Iris pigment epithelial cell (primary cell): ENCODE measurements at places on chromosomes 1 and 21.
A peak's percentile ranks its signal among the peaks of the same experiment; 100 is the strongest.

DNA sequence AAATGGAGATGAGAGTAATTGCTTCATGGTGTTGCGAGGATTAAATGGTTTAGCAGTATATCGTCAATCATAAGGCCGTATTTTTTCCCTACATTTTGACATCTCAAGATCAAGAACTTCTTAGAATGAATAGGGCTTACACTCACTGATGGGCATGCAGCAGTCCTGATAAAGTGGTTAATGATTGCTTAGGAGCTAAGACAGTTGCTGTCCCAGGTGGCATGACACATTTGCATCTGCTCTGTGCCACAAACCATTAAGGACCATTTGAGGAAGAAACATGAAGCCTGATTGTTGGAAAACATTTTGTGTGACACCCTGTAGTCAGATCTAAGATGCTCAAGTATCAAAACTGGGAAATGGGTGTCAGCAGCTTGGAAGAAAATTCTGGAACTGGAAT, 81.0 kb upstream of the SGIP1 start:
- DNase-seq, result no peak

GRCh38 chr1:161098210-161099068, at the start of gene KLHDC9:
Gene KLHDC9 (plus strand): TSS chr1:161098361. CDS start chr1:161098536, 175 bp downstream.
- DNase-seq, result peak; percentile 76

DNA sequence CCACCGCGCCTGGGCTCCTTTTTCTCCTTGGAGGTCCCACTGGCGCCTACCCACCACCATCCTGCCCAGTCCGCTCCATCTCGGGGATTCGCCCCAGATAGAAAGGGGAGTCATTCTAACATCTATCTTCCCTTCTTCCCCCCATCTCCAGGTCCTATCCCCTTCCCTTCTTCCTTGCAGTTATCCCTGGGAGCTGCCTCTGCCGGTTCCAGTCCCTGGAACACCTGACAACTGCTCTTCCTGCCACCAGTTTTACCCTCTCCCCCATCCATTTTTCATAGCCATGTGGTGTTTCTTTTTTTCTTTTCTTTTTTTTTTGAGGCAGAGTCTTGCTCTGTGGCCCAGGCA, 12.0 kb upstream of the COL16A1 start:
- DNase-seq, result no peak

DNA sequence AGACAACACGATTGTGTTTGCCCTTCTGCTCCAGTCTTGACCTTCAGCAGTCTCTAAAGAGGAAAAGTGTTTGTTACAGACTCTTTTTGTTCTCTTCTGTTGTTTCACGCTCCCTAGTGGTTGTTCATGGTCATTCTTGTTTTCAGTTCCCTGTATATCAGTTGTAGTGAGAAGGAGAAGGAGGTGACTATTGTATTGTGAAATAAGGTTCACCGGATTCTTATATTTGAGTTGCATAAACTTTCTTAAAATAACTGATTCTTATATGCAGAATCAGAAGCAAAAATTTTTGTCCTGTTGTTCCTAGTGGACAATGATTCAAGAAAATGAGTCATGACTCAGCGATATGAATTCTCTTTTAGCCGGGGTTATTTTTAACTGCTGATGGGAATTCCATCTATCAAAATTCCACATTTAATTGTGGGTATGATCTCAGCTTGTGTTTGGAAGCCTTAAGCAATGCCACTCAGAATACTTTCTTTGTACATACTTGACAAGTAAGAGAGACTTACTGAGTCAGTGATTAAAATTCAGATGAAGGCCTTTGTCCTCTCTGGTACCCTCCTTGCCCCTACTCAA, 152.2 kb downstream of the CLEC20A start:
- DNase-seq, result peak; percentile 93

DNA sequence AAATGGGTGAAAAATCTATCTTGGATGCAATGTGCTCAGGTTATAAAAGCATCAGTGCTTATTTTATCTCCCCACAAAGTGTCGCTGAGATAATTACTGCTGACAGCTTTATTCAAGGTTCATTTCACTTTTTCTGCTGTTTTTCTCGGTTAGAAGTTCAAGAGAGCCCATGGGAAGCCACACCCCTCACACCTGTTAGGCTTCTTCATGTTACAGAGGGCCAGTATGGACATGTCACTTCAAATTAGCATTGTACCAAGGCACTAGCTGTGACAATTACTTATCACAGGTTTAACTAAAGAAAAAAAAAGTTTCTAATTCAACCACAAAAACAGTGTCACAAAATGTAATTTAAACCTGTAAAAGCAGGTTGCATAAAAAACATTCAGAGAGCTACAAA, 187.3 kb upstream of the DMRTA2 start:
- no peak for DNase-seq

- no peak for DNase-seq
Measured at GRCh38 chr1:16158025-16158424, 2.2 kb upstream of the EPHA2 start.

GRCh38 chr1:165633614-165634013, 2.6 kb downstream of the MGST3 start:
- no peak for DNase-seq

GRCh38 chr1:239293350-239294110, 92.8 kb upstream of the CHRM3 start:
- DNase-seq, result no peak

DNA sequence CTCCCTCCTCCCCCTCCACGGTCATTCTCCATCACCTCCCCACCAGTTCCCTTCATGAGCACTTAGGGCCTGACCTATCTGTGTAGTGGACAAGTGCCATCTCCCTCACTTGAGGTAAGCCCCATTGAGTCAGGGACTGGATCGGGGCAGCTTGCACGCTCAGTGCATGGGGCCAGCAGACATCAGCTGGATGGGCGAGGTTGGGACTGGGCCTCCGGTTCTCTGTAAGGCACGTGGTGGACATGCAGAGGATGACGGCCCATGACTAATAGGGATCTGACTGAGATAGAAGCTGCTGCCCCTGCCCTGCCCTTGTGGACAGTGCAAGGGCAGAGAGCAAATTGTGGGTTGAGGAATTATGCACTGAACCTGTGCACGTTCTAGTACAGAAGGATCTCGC, 120.4 kb upstream of the C1orf174 start:
- DNase-seq, result no peak

DNA sequence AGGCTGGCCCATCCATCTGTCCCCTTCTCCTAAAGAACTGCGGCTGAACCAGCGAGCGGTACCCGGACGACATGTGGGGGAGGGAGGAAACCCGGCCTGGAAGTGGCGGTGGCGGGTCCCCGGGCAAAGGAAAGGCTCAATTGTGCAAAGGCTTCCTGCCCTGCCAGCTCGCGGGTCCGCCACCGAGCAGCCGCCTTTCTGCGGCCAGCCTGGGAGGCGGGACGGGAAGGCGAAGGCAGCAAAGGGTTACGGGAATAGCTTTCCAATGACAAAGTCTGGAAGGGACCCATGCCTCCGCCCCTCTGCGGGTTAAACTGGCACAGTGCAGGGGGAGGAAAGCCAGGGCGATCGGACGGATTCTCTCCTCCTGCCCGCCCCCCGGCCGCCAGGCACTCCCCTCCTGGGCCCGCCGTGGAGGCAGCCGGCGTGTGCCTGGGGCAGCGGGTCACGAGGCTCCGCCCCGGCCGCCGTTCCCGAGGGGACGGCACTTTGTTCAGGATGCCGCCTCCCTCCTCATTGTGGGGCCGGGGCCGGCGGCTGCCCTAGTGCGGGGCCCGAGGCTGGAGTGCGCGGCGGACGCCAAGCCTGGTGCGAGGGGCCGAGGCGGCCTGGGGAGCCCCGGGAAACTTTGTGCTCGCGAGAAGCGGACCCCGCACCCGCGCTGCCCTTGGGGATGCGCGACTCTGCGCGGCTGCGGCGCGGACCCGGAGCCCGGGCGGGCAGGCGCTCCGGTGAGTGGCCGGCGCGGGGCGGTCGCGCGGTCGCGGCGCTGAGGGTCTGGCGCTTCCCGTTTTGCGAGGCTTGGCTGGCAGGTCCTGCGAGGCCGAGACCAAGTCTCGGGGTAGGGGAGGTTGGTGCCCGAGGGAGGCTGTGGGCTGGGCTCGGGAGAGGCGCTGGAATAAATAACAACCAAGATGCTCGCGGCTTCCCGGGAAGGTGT, at the start of gene NAV1:
Gene NAV1 (plus strand): TSS at position 516 of the 940 bp plus-strand sequence. CDS start 83,758 bp downstream, outside the sequence.
- peak; percentile 49 for DNase-seq

GRCh38 chr1:15902882-15903281, 55.4 kb downstream of the SPEN start:
- peak; percentile 91 for DNase-seq

GRCh38 chr1:20728371-20729154, 3.9 kb downstream of the SH2D5 start:
- DNase-seq, result no peak

- DNase-seq, result no peak
Measured at GRCh38 chr1:31099293-31100032, 33.9 kb upstream of the PUM1 start.

GRCh38 chr1:39842836-39843235, 40.5 kb downstream of the TRIT1 start:
- no peak for DNase-seq

- peak; percentile 55 for DNase-seq
Measured at GRCh38 chr1:198437332-198437731, 103.1 kb downstream of the ATP6V1G3 start.

- DNase-seq, result no peak
Measured at GRCh38 chr1:10171105-10171767, 39.1 kb upstream of the KIF1B start.

- DNase-seq, result peak; percentile 94
Measured at GRCh38 chr1:192539297-192540092, 36.1 kb upstream of the RGS1 start.

- DNase-seq, result peak; percentile 21
Measured at GRCh38 chr1:182069028-182069466, 7.5 kb upstream of the ZNF648 start.

- DNase-seq, result no peak
Measured at GRCh38 chr1:82830690-82831380, 1030.1 kb downstream of the ADGRL2 start.

- DNase-seq, result peak; percentile 59
Measured at GRCh38 chr21:28257276-28257675, 735.4 kb downstream of the LTN1 start.

DNA sequence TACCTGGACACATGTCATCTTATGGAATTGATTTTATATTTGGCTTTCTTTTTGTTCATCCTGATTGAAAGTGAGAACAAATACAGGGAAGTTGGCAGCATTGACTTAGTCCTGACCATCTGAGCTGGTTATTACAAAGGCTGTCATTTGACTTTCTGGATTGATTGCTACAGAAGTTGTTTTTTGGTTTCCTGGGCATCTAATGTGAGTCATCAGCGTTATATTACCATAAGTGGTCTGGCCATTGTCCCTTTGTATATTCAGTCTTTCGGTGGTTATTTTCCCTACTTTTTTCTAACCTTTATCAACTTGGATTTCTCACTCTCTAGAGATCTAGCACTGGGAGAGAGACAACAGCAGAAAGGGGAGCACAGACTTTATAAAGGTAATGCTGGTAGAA, 1646.5 kb downstream of the MRPL39 start:
- DNase-seq, result no peak

GRCh38 chr1:12604114-12604874, 13.7 kb downstream of the DHRS3 start:
- peak; percentile 100 for DNase-seq

GRCh38 chr1:154440036-154440804, 35.1 kb downstream of the IL6R start:
- no peak for DNase-seq

- peak; percentile 64 for DNase-seq
Measured at GRCh38 chr1:220776720-220777326, 9.9 kb upstream of the MTARC1 start.

DNA sequence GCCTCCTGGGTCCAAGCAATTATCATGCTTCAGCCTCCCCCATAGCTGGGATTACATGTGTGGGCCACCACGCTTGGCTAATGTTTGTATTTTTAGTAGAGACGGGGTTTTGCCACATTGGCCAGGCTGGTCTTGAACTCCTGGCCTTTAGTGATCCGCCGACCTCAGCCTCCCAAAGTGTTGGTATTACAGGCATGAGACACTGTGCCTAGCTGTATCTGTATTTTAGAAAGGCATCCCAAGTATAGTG, 69.3 kb downstream of the NKAIN1 start:
- no peak for DNase-seq

DNA sequence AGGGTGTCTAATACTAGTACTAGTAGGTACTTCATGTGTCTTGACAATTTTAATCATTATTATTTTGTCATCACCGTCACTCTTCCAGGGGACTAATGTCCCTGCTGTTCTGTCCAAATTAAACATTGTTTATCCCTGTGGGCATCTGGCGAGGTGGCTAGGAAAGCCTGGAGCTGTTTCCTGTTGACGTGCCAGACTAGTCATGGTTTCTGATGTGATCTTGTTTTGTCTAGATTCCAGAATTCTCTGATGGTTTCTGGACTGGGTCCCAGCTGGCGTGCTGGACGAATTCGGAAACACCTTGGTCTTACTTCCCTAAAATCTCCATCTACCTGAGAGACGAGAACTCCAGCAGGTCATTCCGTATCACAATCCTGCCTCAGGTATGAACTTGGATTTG, 66.1 kb upstream of the FAM3B start:
- no peak for DNase-seq

DNA sequence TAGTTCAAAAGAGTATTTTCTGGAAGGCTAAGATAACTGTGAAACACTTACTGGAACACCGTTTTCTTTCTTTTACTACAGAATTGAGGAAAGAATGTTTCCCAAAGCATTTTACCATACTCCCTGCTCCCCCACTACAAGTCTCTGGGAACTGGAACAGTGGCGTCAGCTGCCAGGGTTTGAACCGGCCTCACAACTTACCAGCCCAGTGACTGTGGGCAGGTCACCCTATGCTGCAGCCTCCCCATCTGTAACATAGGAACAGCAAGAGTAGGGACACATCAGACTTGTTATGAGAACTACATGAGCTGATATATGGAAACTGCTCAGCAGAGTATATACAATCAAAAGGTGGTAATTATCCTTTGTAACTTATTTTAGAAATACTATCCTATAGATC, 91.5 kb downstream of the PTPN14 start:
- no peak for DNase-seq

- peak; percentile 94 for DNase-seq
Measured at GRCh38 chr1:59292562-59292961, 4.3 kb upstream of the FGGY start.

DNA sequence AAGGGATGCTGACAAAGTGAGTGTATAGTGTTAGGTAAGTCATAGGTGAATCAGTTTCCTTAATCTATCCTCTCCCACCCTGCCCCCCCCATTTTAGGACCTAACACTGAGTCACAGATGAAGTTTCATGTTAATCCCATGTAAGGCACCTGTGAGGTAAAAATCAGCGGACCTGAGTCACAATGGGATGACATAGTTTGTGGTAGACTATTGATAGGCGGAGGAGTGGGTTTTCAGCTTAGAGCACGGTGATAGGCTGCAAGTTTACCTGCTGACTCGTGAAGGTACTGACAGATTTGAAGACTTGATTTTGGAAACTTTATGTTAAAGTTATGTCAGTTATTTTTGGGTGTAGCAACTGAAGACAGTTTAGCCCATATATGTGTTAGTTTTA, 1.7 kb downstream of the TOR1AIP1 start:
- no peak for DNase-seq

DNA sequence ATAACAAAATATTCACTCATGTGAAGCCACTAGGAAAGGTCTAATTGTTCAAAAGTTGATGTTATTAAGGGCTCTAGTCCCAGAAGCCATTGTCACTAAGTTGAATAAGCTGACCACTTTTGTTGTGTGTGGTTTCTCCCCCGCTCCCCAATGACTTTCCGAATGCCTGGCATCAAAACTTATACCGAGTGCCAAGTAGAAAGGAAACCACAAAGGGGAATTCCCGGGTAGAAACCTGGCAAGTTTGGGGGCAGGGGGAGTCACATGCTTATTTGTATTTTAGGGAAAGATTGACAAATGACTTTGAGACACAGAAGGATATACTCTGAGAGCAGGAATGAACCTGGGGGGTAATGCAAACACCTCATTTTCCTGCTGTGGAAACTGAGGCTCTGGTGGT, 154.1 kb downstream of the TGFBR3 start:
- DNase-seq, result peak; percentile 50

GRCh38 chr1:208243967-208244916, at the start of gene PLXNA2:
Gene PLXNA2 (minus strand): TSS chr1:208244384. CDS start chr1:208217922, 26,462 bp downstream.
- DNase-seq, result peak; percentile 75
